ENCODE measurements at places on chromosomes 7 and 10.
A peak's percentile ranks its signal among the peaks of the same experiment; 100 is the strongest.

DNA sequence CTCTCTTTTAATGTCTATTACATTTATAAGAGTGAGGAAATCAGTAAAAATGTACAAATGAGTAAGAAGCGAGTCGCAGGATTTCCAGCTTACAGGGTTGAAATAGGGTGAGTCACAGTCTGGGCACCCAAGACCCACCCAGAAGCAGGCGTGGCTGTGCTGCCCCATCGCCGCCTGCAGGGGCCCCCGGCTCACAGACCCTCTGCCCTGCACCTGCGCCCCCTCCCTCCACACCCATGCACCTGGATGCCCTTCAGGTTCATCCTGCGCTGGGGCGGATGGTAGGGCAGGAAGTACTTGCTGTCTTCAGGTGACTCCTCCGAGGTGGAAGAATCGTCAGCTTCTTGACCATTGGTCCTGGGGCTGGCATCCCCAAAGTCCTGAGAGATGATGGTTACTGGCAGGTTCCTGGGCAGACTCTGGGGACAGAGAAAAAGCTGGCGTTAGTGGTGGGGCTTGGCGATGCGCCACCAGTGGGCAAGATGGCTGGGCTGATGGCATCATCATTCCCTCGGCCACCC lies 90.2 kb upstream of the GNA12 start:
- no peak for DNase-seq

DNA sequence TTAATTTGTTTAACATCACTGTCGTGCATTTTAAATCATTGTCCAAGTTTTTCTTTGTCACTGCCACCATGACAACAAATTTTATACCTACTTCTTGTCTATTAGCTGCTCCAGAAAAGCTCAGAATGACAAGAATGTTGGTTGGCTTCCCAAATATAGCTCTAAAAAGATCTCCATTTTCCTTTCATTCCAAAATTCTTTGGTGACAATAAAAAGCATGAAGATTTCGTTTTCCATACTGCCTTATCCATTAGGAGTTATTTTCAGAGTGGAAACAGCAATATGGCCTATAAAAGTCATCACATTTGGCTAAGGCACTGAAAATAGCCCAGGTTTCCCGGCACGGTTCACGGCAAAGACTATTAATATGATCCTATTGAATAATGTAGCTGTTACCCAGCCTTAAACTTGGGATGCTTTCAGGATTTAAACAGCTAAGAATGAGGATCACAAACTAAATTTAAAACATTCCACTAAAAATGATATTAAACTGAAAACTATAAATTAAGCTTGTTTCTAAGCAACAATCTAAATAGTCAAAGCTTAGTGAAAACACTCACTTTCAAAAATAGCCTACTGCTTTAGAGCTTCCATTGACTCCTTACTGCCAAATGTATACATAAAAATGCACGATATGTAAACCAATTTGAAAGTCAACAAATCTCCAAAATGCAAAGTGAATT lies 2.7 kb downstream of the CTTNBP2 start:
- DNase-seq: no peak

DNA sequence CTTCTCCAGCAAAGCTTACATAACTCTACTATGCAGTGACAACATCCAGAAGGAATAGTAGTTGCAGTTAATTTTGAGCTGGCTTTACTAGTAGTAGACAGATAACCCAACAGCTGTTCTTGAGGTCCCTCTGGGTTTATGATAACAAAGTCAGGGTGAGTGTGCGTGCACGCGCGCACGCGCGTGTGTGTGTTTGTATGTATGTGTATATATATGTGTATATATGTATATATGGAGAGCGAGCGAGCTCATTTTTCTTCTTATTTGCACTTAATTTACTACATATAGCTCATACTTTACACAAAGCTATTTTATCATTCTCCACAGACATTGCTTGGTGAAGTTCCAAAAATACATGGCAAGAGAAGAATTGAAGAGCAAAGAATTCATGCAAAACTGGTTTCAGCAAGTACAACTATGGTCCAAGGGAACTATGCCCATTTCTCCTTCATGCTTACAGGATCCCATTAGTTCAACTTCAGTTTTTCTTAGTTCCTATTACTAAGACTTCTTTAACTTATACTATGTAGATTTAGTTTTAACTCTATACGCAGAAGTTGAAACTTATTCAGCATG lies 105.9 kb upstream of the TMEM168 start:
- no peak for DNase-seq

- peak; percentile 35 for DNase-seq
These were observed 51.2 kb upstream of the LAMB4 start for GRCh38 chr7:108181073-108181985.

GRCh38 chr7:150877536-150877935 lies 25.2 kb downstream of the AOC1 start:
- no peak for DNase-seq

GRCh38 chr7:2266911-2267310 lies 24.9 kb downstream of the NUDT1 start:
- no peak for DNase-seq

DNA sequence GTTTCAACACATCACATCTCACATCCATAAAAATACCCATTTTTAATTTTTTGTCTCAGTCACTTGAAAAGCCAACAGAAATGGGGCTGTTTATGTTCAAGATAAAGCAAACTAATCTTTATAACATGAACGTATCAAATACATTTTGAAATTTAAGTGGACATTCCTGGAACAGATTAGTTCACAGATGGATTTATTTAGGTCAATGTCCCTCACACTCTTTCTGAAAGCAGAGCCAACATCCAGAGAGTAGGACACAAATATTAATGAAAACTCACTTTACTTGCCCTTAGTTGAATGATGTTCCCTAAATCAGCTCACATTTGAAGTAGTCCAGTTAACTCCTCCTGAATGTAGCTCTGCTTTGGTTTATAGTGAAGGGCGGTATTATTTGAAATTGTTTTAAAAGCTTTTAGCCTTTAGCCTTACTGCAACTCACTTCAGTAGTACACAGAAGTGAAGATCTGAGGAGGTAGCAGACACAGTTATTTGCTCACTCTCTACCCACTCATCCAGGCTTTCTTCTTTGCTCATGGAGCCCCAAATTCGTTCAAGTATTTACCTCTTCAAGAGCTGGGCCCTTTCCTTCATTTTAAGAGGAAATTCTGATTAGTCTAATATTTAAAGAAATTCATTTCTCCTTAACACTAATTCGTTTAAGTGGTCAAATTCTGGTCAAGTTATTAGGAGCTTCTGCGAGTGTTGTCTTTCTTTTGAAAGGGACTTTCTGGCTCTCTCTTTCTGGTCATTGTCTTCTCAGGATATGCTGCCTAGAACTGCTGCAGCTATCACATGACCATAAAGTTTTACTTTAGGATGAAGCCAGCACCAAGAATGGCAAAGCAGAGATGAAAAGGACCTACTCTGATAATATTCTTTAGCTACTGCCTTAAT lies 180.6 kb upstream of the AGR3 start:
- no peak for DNase-seq

DNA sequence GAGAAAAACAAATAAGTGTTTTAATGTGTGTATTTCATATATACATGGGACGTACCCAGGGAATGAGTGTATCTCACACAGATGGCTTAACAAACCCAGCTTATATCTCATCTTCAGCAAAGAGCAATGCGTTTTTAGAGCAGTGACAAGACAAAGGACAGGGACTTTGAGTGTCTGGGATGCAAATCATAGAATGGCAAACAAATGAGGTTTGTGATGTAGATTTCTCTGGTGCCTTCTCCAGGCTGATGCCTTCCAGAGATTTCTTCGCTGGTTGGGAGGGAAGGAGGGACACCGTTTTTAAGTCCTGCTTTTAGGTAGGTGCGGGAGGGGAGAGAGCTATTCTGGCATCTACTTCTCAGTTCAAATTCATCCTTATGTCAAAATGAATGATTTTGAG lies 16.6 kb downstream of the LANCL2 start:
- DNase-seq: no peak

DNA sequence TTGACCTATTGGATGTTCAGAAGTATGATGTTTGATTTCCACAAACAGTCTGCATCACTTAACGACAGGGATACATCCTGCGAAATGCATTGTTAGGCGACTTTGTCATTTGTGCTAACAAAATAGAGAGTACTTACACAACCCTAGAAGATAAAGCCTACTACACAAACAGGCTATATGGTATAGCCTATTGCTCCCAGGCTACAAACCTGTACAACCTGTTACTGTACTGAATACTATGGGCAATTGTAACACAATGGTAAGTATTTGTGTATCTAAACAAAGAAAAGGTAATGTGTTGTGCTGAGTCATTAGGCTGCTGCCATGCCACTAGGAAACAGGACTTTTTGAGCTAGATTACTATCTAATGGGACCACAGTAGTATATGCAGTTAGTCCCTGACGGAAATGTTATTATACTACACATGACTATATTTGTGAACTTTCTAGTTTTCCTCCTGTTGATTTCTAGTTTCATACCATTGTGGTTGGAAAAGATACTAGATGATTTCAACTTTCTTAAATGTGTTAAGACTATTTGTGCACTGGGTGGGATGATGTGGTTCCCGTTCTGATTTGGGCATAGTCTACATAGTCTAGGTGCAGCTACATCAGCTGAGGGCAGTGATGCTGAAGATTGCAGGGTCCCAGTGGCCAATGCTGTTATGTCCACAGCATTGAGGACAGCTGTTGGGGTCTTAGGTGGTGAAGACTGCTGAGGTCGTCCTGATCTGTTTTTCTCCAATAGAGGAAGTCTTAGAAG lies 161.7 kb downstream of the HTR7 start:
- no peak for DNase-seq

DNA sequence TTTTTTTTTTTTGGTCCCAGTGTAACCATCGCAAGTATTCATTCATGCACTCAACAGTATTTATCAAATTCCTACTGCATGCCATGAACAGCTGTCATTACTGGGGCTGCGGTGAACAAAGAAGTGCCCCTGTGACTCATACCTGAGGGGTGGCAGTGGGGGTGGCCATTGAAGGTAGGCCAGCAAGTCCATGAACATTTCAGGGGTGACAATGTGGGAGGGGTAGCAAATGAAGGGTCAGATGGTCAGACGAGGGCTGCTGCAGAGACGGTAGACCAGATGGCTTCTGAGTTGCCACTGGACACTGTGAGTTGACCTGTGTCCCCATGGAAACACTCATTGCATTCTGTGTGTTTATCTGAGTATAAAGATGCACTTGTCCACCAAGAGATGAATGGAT lies 92.5 kb upstream of the PITRM1 start:
- no peak for DNase-seq

DNA sequence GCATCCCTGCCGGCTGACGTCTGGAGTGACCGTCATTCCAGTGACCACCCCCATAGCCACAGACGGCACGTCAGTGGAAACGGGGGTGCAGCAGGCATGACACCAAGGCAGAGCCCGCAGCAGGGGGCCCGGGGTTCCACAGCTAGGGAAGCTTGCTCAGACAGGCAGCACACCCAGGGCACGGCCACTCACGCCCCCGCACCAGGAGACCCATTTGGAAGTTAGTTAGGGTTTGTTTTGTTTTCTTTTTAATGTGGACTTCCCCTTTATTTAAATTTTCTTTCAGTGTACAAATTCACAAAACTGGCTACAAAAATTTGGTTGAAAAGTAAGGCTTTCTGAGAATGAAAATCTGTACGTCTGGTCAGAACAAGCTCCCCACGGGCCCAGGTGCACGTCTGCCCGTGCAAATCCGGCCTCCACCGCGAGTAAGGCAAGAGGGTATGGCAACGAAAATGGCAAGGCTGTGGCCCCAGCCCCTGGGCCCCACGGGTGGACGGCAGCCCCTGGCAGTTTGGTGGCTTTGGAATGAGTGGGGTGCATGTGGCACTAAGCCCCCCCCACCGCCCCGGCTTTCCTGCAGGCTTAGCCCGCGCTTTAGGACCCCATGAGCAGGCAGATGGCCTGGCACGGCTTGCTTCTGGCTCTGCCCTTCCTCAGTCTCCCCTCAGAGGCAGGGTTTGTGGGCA lies 124.2 kb downstream of the FAM53B start:
- DNase-seq: no peak

DNA sequence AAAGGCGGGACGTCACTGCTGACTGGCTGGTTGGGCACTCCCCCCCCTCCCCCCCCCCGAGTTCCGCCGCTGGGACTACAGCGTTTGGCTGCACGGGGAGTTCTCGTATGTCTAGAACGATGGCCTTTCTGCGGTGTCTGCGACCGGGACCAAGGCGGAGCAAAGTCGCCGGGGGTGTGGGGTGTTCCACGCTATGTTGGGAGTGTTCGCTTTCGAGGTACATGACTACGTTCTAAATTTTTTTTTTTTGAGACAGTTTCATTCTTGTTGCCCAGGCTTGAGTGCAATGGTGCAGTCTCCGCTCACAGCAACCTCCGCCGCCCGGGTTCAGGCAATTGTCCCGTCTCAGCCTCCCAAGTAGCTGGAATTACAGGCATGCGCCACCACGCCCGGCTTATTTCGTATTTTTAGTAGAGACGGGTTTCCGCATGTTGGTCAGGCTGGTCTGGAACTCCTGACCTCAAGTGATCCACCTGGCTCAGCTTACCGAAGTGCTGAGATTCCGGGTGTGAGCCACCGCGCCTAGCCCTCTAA lies 573 bp upstream of the IDI1 start:
- no peak for DNase-seq

DNA sequence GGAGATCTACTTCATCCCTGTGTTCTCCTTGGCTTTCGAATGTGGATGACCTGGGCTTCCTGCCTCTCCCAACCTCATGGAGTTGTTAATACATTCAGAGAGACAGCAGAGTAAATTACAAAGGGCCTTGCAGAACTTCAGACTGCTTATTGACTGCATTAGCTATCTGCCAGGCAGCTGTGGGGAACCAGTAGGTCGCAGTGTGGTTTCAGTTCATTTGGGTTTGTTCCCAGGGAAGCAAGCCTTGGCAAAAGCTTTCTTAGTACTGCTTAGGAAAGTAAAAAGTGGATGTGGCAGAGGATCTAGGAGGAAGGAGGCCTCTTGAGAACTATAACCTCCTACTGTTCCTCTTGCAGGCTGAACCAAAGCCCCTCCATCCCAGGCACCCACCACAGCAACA lies 9.2 kb downstream of the NPFFR1 start:
- no peak for DNase-seq

DNA sequence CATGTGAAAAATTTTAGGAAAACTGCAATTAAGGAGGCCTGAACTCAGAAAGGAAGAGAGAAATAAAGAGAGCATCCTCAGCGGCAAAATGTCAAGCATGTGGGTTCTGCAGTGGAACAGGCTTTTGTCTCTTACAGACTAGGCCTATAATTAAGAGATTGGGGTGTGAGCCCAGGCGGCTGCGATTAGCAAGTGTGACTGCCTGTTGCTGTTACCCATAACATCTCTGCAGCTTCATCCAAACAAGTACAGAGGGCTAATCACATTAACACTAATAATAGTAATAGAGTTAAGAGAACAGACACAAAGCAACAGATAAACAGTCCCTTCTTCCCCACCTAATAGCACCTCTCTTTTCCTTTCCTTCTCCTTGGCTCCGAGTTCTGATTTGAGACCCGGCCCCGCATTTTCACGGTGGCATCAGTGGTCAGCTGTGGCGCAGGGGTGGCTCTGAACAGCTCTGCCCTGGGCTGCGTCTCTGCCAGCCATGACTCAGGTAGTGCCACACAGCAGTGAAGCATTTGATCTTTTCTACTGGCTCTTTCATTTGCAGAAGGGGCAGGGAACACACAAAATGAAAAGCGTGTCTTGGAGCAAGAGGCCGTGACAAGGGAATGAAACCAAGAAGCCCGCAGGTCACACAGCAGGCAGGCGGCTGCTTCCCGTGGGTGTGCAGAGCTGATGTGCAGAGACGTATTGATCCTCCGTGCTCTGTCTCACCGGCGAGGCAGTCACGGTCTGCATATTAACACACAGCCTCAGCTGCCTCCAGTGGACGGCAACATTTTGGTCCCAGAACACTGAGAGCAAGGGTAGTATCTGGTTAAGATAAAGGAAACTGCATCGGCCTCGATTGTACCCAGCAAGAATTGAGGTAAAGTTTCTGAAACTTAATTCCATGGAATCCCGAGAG lies 103.1 kb downstream of the KLF6 start:
- no peak for DNase-seq

Measured in CD4-positive, alpha-beta T cell treated with Interleukin-4 for 4 hours (primary cell).